Stimulated activated CD4-positive, alpha-beta T cell treated with anti-CD3 and anti-CD28 coated beads, Interleukin-4, amount 100 ng/mL, for 24 hours (primary cell): ENCODE measurements at places on chromosomes 13 and 19.

- no peak for DNase-seq
These were observed 31.0 kb downstream of the PPP1R37 start for GRCh38 chr19:45124021-45124420.

DNA sequence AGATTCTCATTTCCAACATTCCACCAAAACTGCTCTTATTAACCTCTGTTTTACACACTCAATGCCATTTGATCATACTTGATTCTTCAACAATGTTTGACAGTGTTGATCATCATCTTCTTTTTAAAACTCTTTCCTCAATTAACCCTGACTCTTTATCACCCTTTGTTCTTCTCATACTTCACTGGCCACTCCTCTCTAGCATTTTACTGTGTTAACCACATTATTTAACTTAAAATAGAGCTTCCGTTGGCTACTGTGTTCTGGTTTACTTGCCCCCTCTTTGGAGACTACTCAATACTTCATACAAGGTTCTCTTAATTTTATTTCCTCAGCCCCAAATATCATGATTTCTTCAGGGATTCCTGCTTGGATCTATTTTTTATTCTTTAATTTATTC is 121.1 kb upstream of the SPRY2 start:
- no peak for DNase-seq

GRCh38 chr19:11345122-11345803 is 805 bp downstream of the TMEM205 start:
- DNase-seq: no peak

DNA sequence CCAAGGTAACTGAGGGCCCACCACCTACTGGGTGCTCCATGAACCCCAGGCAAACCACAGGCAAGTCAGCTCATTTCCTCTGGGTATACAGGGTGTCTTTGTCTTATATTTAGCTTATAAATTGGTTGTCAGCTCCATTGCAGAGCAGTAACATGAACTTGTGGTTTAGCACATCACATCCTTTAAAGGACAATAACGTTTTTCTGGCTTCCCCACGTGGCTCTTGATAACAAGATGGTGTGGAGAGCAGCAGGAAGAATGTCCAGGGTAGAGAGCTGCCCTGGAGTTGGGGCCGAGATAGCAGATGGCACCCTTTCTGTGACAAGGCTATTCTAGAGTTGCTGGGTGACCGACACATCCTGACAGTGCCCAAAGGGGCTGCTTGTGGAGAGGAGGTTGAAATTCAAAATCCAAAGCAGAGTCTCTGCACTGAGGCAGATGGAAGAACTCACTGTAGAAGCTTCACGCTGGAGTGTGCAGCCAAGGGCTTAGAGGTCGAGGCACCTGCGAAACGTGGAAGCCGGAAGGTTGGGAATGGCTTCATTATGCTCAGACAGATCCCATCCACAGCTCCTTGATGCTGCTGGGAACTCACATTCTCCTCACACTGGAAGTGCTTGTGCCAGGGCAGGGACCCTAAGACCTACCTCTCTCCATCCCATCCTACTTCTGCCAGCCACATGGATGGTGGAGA is 133.0 kb upstream of the FRY start:
- no peak for DNase-seq

DNA sequence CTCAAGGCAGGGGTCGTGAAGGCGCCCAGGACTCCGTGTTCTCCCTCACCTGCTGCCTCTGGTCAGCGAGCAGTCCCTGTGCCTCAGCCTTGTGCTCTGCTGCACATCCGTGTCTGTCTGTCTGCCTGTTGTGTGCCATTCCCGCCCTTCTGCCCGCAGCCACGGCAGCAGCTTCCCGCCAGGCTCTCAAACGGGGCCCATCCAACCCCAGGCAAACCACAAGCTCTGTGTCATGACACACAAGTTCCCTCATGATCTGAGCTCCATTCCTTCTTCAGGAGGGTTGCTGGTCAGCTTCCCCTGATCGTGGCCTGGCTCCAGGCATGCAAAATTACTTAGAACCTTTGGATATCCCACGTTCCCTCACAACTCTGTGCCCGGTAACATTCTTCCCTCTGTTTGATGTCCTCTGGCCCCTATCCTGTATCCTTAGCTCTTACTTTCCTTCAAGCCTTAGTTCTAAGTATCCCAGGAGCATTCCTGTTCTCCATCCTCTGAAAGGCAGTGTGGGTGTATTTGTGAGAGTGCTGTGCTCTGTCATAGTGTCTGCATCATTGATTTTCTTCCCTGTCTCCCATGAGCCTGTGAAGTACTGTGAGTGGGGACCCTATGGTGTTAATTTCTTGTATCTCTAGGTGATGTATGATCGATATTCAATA is 3.2 kb downstream of the GPR183 start:
- peak; percentile 67 for DNase-seq

DNA sequence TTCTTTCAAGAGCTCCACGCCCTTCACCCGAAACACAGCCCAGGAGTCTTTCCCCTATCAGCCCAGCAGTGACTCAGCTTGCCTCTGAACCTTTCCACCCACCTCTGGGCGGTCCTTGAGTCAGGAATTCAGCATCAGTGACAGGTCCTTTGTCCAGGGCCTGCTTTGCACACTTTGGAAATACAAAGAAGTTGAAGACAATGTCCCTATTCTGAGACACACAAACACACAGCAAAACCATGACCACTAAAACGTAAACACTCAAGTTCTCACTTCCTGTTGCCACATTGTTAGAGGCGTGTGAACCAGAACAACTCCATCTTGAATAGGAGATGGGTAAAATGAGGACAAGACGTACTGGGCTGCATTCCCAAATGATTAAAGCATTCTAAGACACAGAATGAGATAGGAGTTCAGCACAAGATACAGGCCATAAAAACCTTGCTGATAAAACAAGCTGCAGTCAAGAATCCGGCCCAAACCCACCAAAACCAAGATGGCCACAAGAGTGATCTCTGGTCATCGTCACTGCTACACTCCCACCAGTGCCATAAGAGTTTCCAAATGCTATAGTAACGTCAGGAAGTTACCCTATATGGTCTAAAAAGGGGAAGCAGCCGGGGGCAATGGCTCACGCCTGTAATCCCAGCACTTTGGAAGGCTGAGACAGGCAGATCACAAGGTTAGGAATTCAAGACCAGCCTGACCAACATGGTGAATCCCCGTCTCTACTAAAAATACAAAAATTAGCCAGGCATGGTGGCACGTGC is 49.2 kb upstream of the ATP12A start:
- DNase-seq: no peak
